ENCODE measurements at places on chromosomes 3 and 15. TPM values are rescaled to one million over a fixed set of nuclear protein-coding genes. Genes with fewer than 3 reads are reported as not detected.

The SLC2A2 gene
- total RNA-seq: not detected

The TEX55 gene
- not detected for total RNA-seq

The MGLL gene
- 123 TPM for total RNA-seq

The DUOX2 gene
- not detected for total RNA-seq

The CFAP44 gene
- total RNA-seq: 2.4 TPM

The ECE2 gene
- total RNA-seq: not detected

The IL20RB gene
- total RNA-seq: 2.0 TPM

The CKMT1A gene
- total RNA-seq: not detected

The UBE2E2 gene
- 16.8 TPM for total RNA-seq

The THRB gene
- total RNA-seq: 0.66 TPM

The ACAN gene
- total RNA-seq: under 0.01 TPM

The GPR160 gene
- 0.44 TPM for total RNA-seq

The SLC6A20 gene
- total RNA-seq: 0.14 TPM

The SUSD5 gene
- 0.66 TPM for total RNA-seq

The ANKRD63 gene
- not detected for total RNA-seq

The REC114 gene
- total RNA-seq: not detected

The CCDC33 gene
- total RNA-seq: 4.0 TPM

The PROK2 gene
- not detected for total RNA-seq

The SHC4 gene
- total RNA-seq: 4.0 TPM

The LOXL1 gene
- 100 TPM for total RNA-seq

The AP3B2 gene
- 1.8 TPM for total RNA-seq

The DUOXA2 gene
- total RNA-seq: not detected

The CASR gene
- not detected for total RNA-seq

The PPIB gene
- total RNA-seq: 692 TPM

The KY gene
- total RNA-seq: 0.43 TPM

The SCN11A gene
- total RNA-seq: under 0.01 TPM

The SLC30A4 gene
- total RNA-seq: 11.6 TPM

The CCNB2 gene
- 48.0 TPM for total RNA-seq

The GCNT3 gene
- not detected for total RNA-seq

The NEK11 gene
- 5.9 TPM for total RNA-seq

The FBXL2 gene
- 9.0 TPM for total RNA-seq

The BLM gene
- 17.0 TPM for total RNA-seq

The NT5DC2 gene
- 68.6 TPM for total RNA-seq

The DNAJC17 gene
- total RNA-seq: 17.2 TPM

The ACTC1 gene
- under 0.01 TPM for total RNA-seq

The PTPN23 gene
- 20.6 TPM for total RNA-seq

The DUSP7 gene
- total RNA-seq: 37.5 TPM

The CXCR6 gene
- total RNA-seq: 0.22 TPM

The MEGF11 gene
- total RNA-seq: not detected

The SERPINI2 gene
- not detected for total RNA-seq

The CADPS gene
- 17.3 TPM for total RNA-seq

The MORC1 gene
- total RNA-seq: not detected

The OIP5 gene
- 12.3 TPM for total RNA-seq

The ABI3BP gene
- total RNA-seq: 1.4 TPM

The SLC24A1 gene
- 7.2 TPM for total RNA-seq

The FRMD4B gene
- 0.66 TPM for total RNA-seq

The ADAMTS9 gene
- total RNA-seq: 18.8 TPM

The CFAP91 gene
- total RNA-seq: under 0.01 TPM

The CCRL2 gene
- total RNA-seq: not detected

The P2RY13 gene
- not detected for total RNA-seq

The SOX2 gene
- total RNA-seq: not detected

The PRR20G gene
- not detected for total RNA-seq

The COL8A1 gene
- total RNA-seq: 157 TPM

The CLDN18 gene
- total RNA-seq: not detected

The FBXO45 gene
- 14.5 TPM for total RNA-seq

All from placental pericyte (primary cell).